ENCODE measurements at places on chromosomes 2 and 18.

- DNase-seq = no peak
Measured at GRCh38 chr2:205908212-205909183, 177.5 kb downstream of the INO80D start.

DNA sequence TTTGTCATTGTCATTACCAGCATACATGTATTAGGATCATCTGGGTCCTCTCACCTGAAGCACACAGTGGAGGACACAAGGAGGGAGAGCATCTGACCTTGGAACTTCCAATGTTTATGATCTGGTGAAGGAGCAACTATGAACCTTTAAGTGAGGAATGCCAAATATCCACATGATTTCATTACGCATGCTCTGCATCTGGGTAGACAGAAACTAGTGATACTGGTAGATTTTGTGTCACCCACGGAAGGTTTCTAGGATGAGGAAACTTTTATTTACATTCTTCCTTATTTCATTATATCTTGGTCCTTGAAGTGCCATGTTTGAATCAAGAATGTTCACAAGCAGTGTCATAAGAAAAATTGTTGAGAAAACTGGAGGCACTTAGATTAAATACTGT lies 32.1 kb downstream of the SPC25 start:
- no peak for DNase-seq

- DNase-seq = no peak
Measured at GRCh38 chr2:68687018-68687417, 43.6 kb downstream of the PROKR1 start.

- DNase-seq = no peak
Measured at GRCh38 chr2:46079985-46080560, 217.1 kb upstream of the EPAS1 start.

DNA sequence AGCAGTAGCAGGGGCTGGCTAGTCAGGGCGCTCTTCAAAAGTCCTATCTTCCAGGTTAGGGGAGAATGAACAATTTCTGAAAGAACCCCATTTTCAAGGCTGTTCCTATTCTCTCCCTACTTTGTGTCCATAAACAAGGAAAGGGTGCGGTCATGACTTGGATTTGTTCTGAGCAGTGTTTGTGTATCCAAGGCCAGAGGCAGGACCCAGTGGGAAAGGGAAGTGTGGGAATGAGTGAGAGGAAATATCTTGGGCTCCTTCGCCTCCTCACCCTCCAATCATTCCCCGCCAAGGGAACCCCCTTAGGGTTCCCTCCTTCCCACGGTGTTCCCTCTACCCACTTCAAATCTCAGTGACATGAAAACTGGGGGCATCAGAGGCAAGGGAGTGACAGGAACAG lies 25.5 kb upstream of the SPTBN1 start:
- DNase-seq = no peak

- DNase-seq = no peak
Measured at GRCh38 chr2:128169497-128169896, 78.5 kb downstream of the UGGT1 start.

DNA sequence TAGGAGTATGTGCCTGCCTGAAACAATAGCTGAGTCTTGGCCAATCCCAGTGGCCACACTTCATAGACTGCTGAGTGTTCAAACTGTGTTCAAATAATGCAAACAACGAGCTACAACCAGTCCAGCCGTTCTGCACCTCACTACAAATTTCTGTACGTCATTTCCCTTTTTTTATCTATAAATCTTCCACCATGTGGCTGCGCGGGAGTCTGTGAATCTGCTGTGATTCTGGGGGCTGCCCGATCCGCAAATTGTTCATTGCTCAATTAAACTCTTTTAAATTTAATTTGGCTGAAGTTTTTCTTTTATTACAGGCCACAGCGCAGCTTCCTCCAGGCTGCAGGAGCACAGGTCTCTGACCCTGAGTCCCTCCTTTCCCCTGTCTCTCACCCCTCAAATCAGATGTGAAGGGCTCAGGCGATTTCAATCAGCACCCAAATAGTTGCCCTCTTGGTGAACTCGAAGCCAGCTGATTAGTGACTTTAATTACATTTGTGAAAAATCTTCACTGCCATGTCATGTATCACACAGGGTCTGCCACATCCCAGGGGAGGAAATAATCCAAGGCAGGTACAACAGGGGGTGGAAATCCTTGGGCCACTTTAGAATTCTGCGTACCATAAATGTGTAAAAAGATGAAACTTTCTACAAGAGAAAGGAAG lies 145.6 kb downstream of the NDUFA10 start:
- DNase-seq = no peak

DNA sequence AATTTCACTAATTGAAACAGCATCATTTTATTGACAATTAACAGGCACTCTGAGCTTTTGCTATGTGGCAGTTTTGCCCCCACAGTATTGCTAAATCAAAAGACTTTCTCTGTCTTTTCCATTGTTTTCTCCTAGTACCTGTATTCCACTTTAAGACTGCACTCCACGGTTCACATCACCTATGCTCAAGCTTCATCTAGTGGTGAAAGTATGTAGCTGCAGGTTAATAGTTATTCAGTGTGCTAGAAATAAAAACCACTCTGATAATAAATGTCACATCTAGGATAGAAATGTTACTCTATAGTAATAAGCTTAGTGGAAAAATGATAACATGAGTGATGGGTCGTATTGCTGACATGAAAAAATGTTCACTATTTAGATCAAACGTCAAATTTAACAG lies 24.6 kb downstream of the ARL6IP6 start:
- no peak for DNase-seq

- no peak for DNase-seq
Measured at GRCh38 chr2:174752403-174753037, 11.8 kb downstream of the CHRNA1 start.

DNA sequence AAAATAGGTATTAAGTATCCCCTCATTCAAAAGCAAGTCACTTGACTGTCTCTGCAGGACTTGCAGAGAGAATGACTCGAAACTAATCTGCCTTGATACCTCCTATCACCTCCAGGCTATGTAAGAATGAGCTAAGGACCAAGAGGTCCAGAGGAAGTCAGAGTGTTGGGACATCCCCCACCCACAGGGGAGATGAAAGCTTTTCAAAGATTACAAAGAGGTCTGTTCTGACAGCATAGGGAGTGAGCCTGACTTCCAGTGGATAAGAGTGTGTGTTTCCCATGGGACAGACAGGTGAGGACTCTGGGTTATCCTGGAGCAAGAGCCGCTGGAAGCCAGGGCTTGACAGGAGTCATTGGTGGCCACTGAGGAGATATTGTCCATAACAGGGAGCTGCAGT lies 85.0 kb upstream of the TACR1 start:
- DNase-seq = no peak

GRCh38 chr2:28161466-28161865 lies 231.2 kb upstream of the FOSL2 start:
- DNase-seq = no peak

DNA sequence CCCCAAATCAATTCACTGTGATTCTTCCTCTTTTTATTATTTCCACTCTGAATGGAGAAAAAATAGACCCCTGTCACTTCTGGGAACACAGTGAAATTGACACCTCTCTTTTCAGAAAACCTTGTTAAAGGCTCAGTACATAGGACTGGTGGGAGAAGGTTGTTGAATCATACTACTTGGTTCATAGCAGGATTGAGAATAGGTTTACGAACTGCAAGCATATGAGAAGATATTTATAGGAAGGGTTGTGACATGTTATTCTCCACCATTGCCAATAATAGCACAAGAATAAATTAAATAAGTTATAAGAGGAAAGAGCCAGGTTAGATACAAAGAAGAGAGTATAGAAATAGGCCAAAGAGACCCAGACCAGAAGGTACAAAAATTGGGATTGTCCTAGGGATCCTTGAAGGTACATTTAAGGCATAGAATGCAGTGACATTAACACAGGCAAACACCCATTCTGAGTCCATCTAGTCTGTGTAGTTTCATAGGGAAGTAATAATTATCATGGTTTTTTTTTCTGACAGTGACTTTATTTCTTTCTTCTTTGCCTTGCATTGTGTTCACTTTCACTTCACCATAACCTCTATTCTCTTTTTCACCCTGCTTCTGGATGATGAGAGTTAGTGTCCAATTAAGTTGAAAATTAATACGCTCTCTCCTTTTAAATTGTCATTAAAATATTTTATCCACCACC lies 21.8 kb upstream of the SERPINE2 start:
- no peak for DNase-seq

DNA sequence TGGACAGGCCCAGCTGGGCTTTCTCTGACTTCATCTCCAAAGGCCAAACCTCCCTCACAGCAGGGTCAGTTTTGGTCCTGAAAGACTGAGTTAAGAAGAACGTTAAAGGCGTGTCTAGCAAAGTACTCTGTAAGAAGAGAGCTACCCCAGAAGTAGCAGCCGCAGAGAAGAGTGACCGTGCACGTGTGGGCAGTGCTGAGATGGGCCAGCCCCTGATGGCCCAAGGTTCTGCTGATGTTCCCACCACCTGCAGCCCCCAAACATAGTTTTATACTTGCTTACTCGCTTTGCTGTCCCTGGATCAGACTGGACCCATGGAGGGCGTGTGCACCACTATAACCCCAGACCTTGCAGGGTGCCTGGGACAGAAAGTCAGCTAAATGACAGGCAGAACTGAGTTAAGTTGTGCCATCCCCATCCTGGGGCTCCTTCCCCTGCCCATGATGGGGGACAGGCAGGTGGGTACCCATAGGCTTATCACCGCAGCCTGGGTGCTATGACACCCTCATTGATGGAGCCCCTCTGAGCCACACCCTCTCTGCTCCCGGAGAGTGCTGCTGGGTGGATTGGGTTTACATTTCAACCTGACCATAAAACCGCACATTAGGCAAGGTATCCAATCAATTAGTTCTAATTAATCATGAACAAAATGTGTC lies 367.3 kb upstream of the HS6ST1 start:
- no peak for DNase-seq

GRCh38 chr2:105774781-105775337 lies 30.1 kb downstream of the NCK2 start:
- no peak for DNase-seq

GRCh38 chr2:46495231-46496030 lies 16.1 kb downstream of the TMEM247 start:
- no peak for DNase-seq

- no peak for DNase-seq
Measured at GRCh38 chr18:12361770-12362378, 15.2 kb downstream of the AFG3L2 start.

GRCh38 chr2:117293012-117293411 lies 521.5 kb upstream of the DDX18 start:
- no peak for DNase-seq

GRCh38 chr18:76839086-76839794 lies 16.9 kb downstream of the ZNF236 start:
- no peak for DNase-seq

DNA sequence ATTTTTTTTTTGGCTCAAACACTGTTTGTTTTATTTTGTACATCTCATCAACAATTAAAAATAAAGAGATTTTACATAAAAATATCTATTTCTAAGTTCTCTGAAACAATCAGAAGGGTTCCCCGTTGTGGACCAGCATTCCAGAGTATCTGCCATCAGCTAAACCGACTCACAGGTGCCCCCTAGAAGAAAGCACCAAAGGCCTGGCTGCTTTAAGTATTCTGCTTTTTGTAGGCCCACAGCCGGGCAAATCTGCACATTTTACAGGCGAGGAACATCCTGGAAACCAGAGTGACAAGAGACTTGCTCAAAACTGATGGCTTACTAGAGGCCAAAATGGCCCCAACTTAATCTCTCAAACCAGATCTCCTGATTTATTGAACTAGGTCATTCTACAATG lies 82.2 kb upstream of the SETBP1 start:
- no peak for DNase-seq

- no peak for DNase-seq
Measured at GRCh38 chr2:168021800-168022587, 225.4 kb downstream of the STK39 start.

DNA sequence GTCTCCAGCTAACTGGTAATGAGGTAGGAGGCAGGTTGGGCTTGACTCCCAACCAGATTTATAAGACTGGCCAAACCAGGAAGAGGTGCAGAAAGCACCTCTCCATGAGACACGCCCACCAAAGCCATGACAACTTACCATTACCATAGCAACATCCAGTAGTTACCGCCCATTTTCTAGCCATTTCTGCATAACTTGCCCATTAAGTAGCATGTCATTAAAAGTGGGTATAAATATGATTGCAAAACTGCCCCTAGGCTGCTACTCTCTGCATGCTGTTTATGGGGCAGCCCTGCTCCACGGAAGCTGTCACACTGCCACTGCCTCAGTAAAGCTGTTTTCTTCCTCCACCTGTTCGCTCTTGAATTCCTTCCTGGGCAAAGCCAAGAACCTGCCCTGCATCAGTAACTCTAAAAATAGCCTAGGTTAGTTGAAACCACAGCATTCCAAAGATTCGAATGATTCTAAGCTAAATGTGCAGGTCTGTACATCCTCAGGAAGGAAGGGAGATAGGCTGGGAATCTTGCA lies 131.9 kb downstream of the ATL2 start:
- no peak for DNase-seq

GRCh38 chr2:4916094-4916493 lies 776.1 kb upstream of the SOX11 start:
- DNase-seq = no peak

DNA sequence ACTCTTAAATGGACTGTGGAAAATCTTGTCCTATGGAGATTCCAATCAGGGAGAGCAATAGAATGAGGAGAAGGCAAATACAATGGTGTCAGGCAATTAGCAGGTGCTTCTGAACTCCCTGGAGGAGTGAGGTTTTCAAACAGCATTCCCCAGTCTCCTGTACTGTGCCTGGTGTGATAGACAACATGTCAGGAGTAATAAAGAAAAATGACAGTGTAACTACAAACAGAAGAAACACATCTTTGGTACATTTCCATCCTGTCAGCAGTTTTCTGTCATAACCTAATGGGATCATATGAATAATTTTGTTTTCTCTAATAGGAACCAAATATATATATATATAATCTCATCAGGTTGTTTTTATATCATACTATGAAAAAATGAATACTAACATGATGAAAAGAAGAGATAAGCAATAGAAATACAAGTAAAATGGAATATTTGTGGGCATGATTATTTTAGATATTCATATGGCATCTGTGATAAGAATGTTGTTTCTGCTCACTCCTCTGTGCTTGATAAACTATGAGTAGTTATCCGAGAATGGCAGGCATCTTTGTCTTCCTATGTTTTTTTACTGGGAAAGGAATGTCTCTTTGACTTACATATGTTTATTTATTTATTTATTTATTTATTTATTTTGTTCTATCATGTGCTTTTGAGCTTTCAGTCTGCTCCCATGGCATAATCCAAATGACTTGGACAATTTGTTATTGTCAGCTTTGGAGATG lies 441.7 kb downstream of the TXNL1 start:
- DNase-seq = no peak

DNA sequence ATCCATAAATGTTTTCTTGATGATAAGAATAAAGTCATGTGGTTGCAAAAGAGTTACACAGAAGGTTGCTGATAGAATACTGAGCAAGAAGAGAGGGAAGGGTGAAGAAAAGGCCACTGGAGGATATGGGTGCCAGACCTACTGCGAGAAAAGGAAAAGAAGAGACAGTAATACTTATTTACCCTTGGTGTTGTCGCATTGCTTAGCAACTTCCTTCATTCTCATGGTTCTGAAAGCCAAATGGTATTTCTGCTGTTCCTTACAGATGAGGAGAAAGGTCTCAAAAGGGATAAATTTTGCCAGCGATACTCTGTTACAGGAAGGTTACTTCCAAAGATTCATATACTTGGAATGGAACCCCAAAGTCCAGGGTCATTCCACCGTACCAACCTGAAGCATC lies 62.5 kb downstream of the LHCGR start:
- DNase-seq = no peak

GRCh38 chr2:143994961-143995360 lies 525.0 kb downstream of the ZEB2 start:
- DNase-seq = no peak
